ENCODE measurements at places on chromosomes 11 and 22.

GRCh38 chr11:16923987-16924386 lies 90.2 kb downstream of the PLEKHA7 start:
- DNase-seq, result no peak

GRCh38 chr22:33817512-33818127 lies 102.7 kb downstream of the LARGE1 start:
- DNase-seq, result no peak

GRCh38 chr11:100681064-100681502 lies 6.0 kb upstream of the ARHGAP42 start:
- no peak for DNase-seq

GRCh38 chr11:33942954-33943353 lies 51.1 kb upstream of the LMO2 start:
- no peak for DNase-seq

DNA sequence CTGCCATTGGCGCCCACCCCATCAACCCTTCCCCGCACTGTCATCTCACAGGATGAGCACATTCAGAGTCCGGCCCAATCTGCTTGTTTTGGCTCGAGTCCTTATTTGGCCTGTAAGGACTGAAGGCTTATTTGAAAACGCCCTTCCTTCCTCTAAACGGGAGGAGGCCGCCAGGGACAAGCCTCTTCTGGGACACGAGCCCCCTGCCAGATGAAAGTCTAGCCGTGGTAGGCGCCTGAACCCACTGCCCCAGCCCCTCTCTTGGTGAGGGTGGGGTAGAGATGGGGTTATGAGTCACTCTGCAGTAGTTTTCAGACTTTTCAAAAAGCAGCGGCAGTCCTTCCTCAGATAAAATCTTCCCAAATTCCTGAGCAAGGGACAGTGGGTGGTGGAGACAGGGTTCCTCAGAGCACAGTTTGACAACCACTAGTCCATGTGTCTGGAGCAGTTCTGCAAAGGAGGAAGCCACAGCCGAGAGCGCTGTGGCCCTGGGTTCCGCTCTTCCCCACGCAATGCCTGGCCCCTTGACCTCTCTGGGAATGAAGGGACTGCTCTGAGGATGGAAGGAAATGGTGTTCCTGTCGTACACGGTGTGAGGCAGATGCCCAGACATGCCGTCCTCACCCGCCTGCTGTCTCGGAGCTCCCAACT lies 57.0 kb downstream of the MYH9 start:
- DNase-seq, result no peak

DNA sequence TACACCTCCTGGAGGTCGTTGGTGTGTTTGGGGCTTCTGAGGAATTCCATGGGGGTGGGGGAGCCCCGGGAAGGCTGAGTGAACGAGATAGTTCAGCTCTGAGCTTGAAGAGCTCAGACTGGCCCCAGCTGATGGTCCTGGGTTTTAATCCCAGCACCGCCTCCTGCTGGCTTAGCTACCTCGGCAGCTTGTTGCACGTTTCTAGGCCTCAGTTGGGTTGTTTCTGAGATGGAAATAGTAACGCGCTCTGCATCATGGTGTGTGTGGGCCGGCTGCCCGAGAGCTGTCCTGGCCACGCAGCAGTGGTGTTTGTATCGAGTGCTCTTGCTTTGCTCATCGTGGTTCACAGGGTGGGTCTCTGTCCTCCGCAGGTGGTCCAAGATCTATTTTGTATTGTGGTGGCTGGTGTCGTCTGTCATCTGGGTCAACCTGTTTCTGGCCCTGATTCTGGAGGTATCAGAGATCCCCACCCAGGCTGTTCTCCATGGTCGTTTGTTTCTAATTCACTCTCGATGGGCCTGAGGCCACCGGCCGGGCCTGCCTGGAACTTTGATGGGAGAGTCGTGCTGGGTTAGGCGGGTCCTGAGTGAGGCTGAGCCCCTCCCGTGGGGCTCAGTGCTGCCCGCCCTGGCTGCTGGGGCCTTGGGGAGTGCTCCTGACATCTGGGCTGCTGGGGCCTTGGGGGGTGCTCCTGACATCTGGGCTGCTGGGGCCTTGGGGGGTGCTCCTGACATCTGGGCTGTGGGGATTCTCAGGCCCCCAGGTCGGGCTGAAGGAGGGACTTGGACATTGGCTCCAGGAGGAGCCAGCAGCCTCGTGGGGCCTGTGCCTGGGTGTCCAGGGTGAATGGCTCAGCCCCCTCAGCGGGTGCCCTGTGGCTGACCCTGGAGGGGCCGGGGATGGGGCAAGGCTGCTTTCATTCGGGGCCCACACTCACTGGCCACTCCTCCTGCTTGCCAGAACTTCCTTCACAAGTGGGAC lies 37.7 kb downstream of the TPCN2 start:
- no peak for DNase-seq

GRCh38 chr11:80727315-80727714 lies 1286.5 kb upstream of the TENM4 start:
- DNase-seq, result no peak

DNA sequence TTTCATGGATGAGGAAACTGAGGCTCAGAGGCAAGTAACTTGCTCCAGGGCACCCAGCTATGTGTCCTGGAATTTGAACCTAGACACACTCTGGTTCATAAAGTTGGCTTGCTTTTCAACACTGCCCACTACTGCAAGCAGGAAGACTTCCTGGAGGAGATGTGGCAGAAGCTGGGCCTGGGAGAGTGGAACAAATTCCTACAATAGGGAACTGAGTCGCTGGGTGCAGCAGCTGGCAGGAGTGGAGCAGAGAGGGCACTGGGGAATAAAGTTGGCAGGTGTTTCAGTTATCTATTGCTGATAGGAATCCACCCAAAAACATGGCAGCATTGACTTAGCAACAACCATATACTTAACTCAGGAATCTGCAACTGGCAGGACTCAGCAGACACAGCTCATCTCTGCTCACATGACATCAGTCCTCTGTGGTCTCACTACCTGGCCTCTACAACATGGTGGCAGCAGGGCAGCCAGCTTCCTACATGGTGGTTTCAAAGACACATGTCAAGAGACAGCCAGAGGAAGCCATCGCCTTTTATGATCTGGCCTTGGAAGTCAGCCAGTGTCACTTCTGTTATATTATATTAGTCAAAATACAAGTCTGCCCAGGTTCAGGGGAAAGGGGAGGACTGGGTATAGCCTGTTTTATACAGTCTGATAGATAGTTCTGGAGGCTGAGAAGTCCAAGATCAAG lies 10.6 kb upstream of the CARD10 start:
- DNase-seq, result no peak

DNA sequence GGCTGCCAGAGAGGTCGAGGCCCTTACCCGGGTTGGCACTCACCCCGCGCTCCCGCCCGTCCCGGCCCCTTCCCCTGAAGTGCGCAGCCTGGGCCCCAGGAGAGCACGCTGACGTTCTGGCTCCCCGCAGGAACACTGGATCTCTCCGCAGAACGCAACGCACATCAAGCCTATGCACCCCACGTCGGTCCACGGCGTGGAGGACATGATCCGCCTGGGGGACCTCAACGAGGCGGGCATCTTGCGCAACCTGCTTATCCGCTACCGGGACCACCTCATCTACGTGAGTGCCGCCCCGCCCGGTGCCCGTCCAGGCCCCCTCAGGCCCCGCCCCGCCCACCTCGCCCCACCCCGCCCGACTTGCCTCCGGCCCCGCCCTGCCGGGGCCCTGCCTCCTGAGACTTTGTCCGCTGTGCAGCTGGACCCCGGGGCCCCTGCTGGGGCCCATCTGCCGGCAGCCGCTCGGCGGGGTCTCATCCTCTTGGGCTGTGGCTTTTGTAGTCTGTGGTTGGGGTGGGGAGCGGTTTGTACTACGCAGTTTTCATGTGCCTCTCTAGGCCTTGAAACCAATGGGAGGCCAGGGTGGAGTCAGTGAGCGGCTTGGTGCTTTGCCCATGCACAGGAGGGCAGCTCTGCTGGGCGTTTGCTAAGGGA lies 19.7 kb downstream of the MYO7A start:
- peak; percentile 57 for DNase-seq

DNA sequence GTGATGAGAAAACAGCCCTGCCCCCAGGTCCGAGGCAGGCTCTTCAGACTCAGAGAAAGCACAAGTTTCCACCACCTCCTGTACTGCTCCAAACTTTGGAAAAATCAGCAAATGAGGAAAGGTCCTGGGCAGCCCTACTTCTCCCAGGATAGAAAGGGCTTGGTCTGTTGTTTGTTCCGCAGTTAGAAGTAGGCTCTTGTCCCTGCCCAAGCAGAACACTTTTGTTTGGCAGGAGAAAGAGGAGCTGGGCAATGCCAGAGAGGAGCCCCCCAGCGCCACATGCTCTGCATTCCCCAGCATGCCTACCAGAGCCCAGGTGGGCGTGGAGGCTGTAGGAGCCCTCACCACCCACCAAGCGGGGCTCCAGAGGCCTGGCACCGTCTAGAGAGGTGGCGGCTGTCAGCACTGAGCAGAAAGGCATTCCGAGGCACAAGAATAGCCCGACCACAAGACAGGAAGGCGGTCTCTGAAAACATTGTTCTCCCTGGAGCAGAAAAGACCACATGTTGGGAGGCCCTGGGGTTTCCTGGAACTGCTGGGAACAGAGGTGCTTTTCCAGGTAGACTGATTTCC lies 90.3 kb upstream of the CD82 start:
- no peak for DNase-seq

DNA sequence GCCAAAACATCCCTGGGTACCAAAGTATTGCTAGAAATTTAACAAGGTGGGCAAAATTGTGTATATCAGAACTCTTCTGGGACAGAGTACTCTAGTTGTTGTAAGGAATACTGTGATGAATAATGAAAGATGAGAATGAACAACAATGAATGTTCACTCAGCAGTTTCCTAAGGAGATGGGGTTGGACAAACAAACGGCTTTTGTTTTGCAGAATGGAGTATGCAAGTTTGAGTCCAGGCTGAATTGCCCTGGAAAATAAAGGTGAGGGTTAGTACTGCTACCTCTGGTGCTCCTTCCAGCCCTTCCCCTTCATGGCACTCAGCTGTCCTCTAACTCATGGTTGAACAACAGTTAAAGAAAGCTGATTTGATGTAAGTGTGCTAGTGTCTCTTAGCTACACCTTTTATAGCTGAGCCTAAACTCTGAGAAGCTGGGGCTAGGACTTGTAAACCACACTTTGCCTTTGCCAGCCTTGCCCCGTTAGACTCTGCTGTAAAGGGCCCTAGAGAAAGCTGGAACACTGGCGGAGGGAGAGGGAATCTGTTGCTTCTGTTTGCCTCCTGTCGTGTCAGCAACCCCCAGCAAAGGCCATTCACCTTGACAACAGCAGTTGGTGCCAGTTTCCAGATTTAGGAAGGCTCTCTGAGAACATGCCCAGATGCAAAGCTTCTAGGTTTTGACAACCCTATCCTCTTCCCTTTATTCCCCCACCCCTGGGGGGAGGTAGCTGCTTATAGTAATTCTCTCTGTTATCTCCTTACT lies 41.2 kb upstream of the POLD3 start:
- DNase-seq, result no peak

GRCh38 chr11:122717264-122717867 lies 61.8 kb downstream of the UBASH3B start:
- no peak for DNase-seq

DNA sequence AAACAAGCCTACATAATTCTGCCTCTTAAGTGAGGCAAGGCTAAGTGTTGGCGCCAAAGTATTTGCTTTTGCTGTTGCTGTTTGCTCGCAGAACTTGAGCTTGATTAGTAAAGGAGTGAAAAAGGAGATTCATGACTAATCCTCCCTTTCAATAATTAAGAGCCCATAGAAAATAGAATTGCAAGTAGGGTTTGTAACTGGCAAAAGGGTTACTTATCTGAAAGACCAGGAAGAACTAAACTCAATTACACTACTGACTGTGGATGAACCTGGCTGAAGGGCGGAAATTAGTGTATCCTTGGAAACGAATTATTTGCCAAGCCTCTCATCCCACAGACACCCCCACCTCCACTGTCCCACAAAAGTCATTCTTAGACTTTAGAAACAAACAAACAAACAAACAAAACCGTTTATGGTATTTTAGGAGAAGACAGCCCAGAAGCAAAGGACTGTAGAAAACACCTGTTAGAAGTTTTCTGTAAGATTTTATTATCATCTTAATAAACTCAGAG lies 411 bp upstream of the EXPH5 start:
- no peak for DNase-seq

- no peak for DNase-seq
Measured at GRCh38 chr22:39663751-39664150, 93.2 kb downstream of the CACNA1I start.

- peak; percentile 4 for DNase-seq
Measured at GRCh38 chr11:59891781-59892181, 13.2 kb downstream of the OOSP3 start.

- DNase-seq, result no peak
Measured at GRCh38 chr11:92667486-92668152, 301.8 kb upstream of the MTNR1B start.

- DNase-seq, result no peak
Measured at GRCh38 chr11:115544422-115544948, 40.3 kb upstream of the CADM1 start.

- no peak for DNase-seq
Measured at GRCh38 chr11:65595543-65596281, at the start of gene KCNK7. Gene KCNK7 (minus strand): TSS chr11:65595800. CDS start chr11:65595772, 28 bp downstream.

DNA sequence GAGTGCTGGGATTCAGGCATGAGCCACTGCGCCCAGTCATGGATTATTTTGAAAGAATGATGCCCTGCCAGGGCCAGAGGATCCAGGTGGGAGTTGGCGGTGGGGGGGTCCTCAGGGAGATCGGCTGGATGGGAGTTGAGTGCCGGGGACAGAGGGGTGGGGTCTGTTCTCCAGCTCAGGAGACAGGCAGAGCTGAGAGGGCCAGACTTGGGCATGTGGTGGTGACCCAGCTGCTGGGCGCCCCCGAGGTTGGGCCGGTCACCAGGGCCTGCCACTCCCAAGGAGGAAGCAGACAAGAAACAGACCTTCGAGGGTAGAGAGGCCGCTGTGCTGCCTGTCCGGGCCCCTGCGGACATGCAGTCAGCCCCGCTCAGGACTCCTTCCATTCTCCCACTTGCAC lies 11.8 kb upstream of the PRODH start:
- no peak for DNase-seq

DNA sequence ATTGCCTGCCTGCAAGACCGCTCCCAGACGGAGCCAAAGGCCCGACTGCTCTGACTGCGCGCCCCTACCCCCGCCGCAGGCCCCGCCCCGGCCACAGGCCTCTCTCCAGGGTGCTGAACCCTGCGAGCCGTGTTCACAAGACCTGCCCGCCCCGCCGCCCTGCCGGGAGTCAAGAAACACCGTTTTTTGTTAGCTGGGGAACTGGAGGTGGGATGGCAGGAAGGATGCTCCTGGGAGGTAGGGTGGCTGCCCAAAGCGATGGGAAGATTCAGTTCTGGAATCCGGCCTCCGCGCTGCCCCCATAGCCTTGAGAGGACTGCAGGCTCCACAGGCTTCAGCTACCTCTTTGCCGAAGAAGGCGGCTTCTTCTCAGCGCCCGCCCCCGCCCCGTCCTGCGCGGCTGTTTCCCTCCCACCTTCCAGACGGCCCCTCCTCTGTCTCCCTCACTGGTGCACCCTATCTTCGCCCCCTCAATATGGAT lies 2.7 kb upstream of the PDE2A start:
- peak; percentile 69 for DNase-seq

GRCh38 chr11:84583106-84583505 lies 1044.0 kb downstream of the DLG2 start:
- no peak for DNase-seq

GRCh38 chr11:66595245-66595904 lies 2.4 kb downstream of the CCS start:
- no peak for DNase-seq

All from right kidney (tissue), 9 donors.